ENCODE measurements at places on chromosomes 2 and 18. TPM values are rescaled to one million over a fixed set of nuclear protein-coding genes. Genes with fewer than 3 reads are reported as not detected.

The CFAP210 gene
- 7.2 TPM for total RNA-seq

- no peaks in the 10 kb centered on the region for H3K4me1 ChIP-seq
- no peaks in the 10 kb centered on the region for H3K36me3 ChIP-seq
- DNase-seq: no peak
- H3K27ac ChIP-seq: no peak overlapping the region
Observed at GRCh38 chr2:173432049-173432754, 77.5 kb downstream of the CDCA7 start.

DNA sequence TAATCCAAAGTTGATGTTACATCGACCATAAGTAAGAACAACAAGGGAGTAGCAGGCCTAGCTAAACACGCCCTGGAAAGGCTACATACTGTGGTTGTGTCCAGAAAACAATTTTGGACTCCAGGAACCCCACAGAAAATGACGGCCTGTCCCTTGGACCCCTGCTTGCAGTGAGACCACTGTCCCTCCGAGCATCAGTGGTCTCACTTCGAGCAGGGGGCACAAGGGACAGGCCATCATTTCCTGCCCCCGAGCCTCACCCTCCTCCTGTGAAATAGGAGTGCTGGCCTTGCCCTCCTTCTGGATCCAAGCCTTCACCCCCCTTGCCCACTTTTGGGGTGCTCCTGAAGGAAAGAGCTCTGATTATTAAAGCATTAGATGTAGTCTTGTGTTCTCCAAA, 144.4 kb downstream of the CTIF start:
- H3K4me1 ChIP-seq: peaks cover 19% of the 10 kb centered on the region
- peaks cover 5% of the 10 kb centered on the region for H3K36me3 ChIP-seq
- H3K27me3 ChIP-seq: no peaks in the 10 kb centered on the region
- no peak overlapping the region for H3K4me3 ChIP-seq
- H3K27ac ChIP-seq: no peak overlapping the region

DNA sequence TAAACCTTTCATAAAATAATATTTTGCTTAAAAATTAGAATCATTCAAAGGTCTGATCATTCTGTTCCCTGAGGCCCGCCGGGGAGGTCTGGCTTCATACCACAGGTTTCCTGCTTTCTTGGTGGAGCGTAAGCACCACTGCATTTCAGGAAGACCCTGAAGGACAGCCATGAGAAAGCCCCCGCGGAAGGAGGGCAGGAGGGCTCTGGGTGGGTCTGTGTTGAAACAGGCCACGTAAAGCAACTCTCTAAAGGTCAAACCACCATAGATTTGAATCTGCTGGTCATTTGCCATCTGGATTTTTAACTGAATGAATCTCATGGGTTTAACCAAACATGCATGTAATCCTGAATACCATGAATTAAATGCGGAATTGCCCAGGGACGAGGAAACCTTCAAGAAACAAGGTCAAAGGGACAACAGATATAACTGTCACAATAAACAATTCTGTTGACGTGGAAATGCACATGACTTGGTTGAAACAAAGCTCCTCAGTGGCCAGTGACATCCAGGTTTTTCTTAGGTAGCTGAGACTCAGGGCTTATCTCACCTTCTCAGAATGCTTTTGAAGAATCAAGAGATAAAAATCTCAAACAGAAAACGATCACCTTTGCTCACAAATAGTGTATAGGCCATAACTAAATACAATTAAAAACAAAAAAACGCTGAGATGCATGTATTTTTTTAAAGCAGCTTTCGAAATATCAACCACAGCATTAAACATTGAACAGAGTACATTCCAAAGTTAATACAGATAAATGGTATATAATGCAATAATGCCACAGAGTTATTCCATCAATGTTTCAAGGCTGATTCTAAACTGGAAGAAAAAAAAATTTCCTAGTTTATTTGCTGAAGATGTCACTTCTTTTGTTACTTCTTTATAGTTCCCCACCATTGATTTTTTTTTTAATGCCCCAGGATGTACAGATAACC, 193.2 kb downstream of the BCL2 start:
- no peak overlapping the region for H3K4me3 ChIP-seq
- H3K27ac ChIP-seq: no peak overlapping the region
- peaks cover 3% of the 10 kb centered on the region for H3K4me1 ChIP-seq

GRCh38 chr18:24023185-24023814, 8.7 kb downstream of the TTC39C start:
- H3K27me3 ChIP-seq: no peaks in the 10 kb centered on the region
- no peak overlapping the region for H3K27ac ChIP-seq
- peaks cover 4% of the 10 kb centered on the region for H3K36me3 ChIP-seq
- H3K4me3 ChIP-seq: no peak overlapping the region

All from lung (tissue), 17 donors.